Chondrocyte (in vitro differentiated cells): ENCODE measurements at places on chromosomes 3 and 15. TPM values are rescaled to one million over a fixed set of nuclear protein-coding genes. Genes with fewer than 3 reads are reported as not detected.
A peak's percentile ranks its signal among the peaks of the same experiment; 100 is the strongest.

DNA sequence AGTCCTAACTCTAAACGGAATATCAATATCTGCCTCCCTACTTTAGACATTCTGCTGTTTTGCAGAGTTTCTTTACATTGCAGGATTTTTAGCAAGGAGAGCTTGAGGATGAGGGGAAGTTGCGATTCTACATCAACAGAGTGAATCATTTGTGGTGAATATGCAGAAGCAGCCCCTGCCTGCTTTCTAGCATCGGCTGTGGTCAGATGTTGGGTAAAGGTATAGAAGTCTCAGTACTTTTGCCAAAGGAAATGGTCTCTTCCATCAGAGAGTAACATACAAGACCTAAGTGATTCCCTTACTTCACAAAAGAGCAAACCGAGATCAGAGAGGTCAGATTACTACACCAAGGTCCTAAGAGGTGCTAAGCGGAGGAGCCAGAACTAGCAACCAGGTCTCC, 15.2 kb downstream of the ST3GAL6 start:
- no peak for DNase-seq
- H3K27ac ChIP-seq, result peak overlapping the region; percentile 88
- peaks cover 36% of the 10 kb centered on the region for H3K4me1 ChIP-seq
- H3K27me3 ChIP-seq, result no peaks in the 10 kb centered on the region

DNA sequence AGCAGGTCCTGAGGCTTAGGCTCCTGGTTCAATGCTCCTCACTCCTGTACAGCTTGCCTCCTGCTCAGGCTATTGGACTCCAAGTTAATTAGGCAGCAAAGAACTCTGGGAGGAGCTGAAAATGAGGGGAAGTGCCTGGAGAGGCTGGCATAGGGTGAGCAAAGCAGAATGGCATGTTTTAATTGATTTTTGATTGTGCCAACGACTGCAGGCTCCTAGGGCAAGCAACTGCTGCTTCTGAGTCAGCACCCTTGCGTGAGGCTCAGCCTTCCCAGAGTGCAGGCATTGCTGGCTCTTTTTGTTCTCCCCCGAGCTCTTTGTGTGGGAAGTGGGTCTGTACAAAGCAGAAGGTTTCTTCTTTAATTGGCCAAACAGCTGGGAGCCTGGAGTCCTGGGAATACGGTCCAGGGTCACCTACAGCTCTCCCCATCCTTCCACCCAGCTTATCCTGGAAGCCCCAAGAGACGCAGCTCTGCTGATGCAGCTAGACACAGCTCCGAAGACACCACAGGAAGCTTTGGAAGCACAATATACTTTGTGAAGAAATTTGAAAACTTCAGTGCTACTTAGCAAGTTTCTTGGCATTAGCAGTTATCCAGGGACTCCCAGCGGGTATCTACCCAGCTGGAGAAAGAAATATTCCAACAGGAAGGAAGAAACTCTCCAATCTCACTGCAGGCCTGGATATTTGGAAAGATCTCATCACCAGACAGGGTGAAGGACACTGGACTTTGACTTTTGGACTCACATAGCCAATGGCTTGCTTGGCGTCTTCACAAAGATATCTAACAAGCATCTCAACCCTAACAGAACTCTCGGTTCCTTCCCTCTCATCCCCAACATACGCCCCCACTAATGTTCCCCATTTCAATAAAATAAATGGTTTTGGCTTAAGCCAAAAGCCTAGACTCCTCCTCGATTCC, 76.8 kb downstream of the BDH1 start:
- H3K27ac ChIP-seq, result peak overlapping the region; percentile 96
- peak overlapping the region; percentile 9 for H3K4me3 ChIP-seq
- H3K27me3 ChIP-seq, result no peaks in the 10 kb centered on the region
- no peak for DNase-seq

DNA sequence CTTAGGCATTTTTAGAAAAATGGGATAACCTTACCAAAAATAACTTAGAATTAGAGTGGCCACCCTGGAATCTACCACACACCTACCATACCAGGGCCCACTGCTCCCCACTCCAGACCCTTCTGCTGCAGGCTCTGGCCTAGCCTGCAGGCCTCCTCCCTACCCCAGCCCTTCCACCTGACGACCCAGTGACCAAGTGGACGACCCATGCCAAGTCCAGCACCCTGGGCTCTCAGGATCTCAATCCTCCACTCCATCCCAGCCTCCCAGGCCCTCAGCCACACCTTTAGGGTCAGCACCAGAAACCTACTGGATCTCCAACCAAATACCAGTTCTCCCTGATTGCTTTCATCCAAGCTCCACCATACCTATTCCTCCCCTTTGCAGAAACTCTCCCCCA, 145.8 kb downstream of the TPRA1 start:
- no peaks in the 10 kb centered on the region for H3K4me1 ChIP-seq
- H3K27ac ChIP-seq, result no peak overlapping the region
- DNase-seq, result peak; percentile 28
- H3K36me3 ChIP-seq, result no peaks in the 10 kb centered on the region
- no peak overlapping the region for H3K4me3 ChIP-seq
- H3K27me3 ChIP-seq, result peaks cover 33% of the 10 kb centered on the region

Gene ESYT3
- 0.39 to 0.70 TPM (median 0.54 TPM) in 3 replicates for total RNA-seq

Gene C3orf62
- 4.6 to 7.3 TPM (median 6.9 TPM) in 3 replicates for total RNA-seq
